ENCODE measurements at places on chromosomes 5 and 9.

DNA sequence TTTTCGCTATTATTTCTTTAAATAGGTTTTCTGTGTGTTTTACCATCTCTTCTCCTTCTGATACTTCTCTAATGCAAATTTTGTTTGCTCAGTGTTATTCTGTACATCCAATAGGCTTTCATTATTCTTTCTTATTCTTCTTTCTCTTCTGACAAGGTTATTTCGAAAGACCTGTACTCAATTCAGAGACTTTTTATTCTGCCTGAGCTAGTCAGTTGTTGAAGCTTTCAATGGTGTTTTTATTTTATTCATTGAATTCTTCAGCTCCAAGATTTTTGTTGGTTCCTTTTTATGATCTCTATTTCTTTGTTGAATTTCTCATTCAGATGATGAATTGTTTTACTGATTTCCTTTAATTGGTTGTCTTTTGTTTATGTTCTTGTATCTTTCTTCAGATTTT, 706.2 kb downstream of the NR2F1-AS1 start:
- no peak for DNase-seq

- no peak for DNase-seq
Measured at GRCh38 chr9:114425126-114425525, 37.3 kb upstream of the AKNA start.

GRCh38 chr5:159826351-159827214, 89.7 kb upstream of the ADRA1B start:
- DNase-seq: no peak

DNA sequence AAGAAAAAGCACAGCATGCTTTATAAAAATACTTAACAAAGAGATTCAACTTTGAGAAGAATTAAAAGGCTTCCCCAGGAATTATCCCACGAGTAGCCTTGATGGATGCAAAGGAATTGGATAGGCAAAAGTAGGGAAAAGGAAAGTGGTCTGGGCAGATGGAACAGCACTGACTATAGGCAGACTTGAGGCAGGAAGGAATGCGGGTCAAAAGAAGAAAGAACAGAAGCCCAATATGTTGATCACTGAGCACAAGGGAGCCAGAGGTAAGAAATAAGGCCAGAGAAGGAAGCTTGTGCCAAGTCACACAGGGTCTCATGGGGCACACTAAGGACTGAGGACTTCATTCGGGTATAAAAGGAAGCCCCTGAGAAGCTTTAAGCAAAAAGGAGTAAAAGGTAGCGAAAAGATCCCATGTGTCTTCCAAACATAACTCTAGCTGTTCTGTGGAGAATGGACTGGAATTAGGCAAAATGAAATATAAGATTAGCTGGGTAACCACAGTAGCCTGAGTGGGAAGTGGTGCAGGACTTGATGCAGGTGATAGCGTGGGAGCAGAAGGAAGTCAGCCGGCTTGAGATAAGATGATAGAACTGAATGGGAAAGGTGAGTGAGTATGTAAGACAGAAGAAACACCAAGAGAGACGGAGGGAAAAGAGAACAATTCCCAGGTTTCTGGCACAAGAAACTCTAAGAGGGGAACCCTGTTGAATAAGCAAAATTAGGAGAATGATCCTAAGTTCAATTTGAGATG, 106.6 kb downstream of the DENND1A start:
- no peak for DNase-seq

- DNase-seq: no peak
Measured at GRCh38 chr9:130990306-130990977, 18.5 kb upstream of the LAMC3 start.

DNA sequence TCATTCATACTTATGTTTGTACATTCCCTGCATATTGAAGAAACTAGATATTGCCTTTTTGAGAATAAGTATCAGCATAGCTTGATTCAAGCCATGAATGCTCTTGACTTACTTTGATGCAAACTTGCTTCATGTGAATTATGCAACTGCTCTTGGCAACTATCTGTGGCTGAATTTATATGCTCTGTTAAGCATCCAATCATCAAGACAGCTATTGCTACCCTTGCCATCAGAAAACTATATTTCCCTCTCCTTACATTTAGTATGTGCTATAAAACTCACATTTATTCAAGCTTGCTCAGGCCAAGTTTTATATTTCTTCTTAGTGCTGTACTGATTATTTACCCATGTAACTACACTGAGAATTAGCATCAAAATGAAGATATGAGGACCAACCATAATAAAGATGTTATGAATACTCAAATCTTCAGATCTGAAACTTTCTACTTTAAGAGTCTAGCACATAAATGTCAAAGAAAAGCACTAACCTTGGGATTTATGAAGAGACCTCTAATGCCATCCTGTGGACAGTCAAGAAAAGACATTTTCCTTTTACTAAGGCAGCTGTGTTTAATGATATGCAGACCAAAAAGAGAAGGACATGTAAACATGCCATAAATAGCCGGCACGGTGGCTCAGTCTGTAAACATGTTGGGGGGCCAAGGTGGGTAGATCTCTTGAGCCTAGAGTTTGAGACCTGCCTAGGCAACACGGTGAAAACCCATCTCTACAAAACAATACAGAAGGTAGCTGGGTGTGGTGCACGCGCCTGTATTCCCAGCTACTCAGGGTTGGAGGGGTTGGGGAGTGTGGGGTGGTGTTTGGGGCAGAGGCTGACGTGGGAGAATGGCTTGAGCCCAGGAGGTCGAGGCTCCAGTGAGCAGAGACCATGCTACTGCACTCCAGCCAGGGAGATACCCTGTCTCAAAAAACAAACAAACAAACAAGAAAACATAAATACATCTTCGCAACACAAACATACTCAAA, 267.0 kb upstream of the TYRP1 start:
- DNase-seq: no peak

- no peak for DNase-seq
Measured at GRCh38 chr5:96940586-96940985, 4.7 kb downstream of the LNPEP start.

- no peak for DNase-seq
Measured at GRCh38 chr9:16278326-16278999, 592.0 kb downstream of the BNC2 start.

DNA sequence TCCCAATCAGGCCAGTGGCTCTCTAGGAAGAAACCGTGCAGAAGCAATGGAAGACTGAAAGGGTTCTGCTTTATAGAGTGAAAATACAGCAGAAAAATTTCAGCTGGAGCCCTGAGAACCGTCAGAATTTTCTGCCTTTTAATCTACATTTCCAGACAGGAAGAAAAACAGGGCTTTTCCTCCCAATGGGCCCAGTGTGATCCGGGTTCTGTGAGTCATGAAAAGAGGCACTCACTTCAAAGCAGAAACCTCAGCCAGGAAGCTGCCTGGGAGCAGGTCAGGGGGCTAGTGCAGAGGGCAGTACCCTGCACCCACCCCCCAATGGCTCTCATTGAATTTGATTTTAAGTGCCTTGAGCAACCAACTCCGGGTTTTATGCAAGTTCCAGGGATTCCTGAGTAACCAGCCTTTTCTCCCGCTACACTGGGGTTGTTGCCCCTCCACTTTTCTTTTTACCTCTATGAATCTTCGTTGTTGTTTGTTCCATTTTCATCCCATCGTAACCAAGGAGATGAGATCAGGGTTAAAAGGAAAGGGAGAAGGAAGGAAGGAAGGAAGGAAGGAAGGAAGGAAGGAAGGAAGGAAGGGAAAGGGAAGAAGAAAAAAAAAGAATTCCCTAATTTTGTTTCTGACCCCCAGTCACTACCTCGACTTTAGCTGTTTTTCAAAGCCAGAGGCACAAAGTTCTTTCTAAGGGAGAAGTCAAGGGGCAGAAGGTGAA, 1.3 kb downstream of the BARHL1 start:
- no peak for DNase-seq

- DNase-seq: no peak
Measured at GRCh38 chr5:172696171-172696849, 55.2 kb downstream of the NEURL1B start.

All from HS-27A (cell line).